NCI-H1694 treated with DMSO at 0.1 percent for 48 hours (cell line): ENCODE measurements at places on chromosomes 3 and 15.

DNA sequence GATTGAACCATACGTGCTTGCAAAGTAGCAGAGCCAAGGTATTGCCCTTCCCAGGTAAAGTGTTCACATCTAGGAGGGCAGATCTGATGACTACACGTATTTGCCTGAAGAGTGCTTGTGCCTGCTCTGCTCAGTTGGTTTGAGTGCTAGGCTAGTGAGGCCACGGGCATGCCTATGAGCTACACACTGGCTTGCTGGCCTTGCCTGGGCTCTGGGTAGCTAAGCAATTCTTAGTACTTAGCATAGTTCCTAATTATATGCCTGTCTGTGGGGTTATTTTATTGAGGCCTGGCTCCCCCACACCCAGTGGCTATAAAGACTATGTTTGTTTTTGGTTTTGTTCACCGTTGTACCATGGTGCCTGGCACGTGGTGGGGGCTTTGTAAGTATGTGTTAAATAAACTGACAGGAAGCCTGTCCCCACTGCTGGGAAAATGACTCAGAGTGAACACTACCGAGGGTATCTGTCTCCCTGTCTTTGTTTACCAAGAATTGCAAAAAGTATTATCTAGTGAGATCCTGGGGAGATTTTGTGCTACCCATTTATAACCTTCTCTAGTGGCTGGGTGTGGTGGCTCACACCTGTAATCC is 72.1 kb upstream of the ETV5 start:
- no peak for DNase-seq

GRCh38 chr3:24829629-24830229 is 335.1 kb upstream of the THRB start:
- DNase-seq, result no peak

DNA sequence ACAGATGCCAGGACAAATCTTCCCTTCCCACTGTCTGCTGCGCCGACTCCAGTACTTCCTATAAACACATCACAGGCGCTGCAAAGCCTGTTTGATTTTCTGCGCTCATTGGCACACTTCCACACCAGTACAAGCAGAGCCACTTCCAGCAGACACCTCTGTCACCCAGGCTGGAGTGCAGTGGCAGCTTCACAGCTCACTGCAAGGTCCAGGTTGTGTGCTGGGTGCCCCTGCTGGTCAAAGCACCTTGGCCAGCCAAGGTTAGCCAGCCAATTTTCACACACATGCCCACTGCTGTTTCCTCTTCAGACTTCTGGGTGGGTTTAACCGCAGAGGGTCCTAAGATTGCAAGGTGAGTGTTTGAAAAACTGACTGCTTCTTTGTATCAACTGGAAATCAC is 4.9 kb downstream of the CHDH start:
- DNase-seq, result no peak

- DNase-seq, result no peak
Observed at GRCh38 chr3:141235661-141236171, 4.1 kb downstream of the PXYLP1 start.

DNA sequence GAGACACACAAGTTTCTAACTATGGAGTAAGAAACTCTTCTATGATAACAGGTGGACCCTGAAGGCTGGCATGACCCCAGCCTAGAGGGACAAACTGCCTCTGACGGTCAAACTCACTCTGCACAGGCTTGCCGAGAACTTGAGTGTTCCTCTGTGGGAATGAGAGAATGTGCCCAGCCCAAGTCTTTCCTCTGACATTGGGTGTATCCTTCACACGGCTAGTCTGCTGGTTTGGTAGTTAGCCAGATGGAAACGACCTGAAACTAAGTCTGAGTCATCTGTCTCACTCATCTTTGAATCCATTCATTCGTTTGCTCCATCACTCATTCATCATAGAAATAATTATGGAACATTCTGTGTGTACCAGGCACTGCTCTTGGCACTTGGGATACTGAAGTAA is 198.4 kb downstream of the ATP10A start:
- DNase-seq, result no peak

GRCh38 chr3:181384970-181385369 is 326.8 kb upstream of the SOX2 start:
- no peak for DNase-seq

DNA sequence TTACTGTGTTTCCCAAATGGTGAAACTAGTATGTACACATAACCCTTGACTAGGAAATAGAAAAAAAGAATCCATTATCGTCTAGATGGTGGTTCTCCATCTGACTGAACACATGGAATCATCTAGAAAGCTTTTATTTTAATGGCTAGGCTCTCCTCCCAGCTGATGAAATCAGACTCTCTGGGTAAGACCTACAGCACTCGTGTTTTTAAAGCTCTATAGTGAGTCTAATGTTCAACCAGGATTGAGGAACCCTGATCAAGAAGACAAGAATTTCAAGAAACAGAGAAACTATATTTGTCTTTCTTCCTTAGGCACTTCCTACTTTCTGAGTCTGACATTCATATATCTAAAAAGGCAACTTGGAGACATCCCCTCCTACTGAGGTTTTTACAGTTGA is 118.8 kb downstream of the TMCO5A start:
- no peak for DNase-seq

- DNase-seq, result no peak
Observed at GRCh38 chr3:20683910-20684309, 497.9 kb upstream of the SGO1 start.

- no peak for DNase-seq
Observed at GRCh38 chr3:127589600-127590281, 792 bp downstream of the TPRA1 start.

- no peak for DNase-seq
Observed at GRCh38 chr15:89475661-89476060, 20.7 kb downstream of the RHCG start.

- no peak for DNase-seq
Observed at GRCh38 chr3:60630953-60631352, 620.3 kb downstream of the FHIT start.

GRCh38 chr15:81011593-81011992 is 10.9 kb downstream of the TLNRD1 start:
- DNase-seq, result no peak

GRCh38 chr15:39413558-39413957 is 167.3 kb upstream of the THBS1 start:
- DNase-seq, result no peak

GRCh38 chr3:33278163-33278562 is 921 bp downstream of the FBXL2 start:
- DNase-seq, result no peak

DNA sequence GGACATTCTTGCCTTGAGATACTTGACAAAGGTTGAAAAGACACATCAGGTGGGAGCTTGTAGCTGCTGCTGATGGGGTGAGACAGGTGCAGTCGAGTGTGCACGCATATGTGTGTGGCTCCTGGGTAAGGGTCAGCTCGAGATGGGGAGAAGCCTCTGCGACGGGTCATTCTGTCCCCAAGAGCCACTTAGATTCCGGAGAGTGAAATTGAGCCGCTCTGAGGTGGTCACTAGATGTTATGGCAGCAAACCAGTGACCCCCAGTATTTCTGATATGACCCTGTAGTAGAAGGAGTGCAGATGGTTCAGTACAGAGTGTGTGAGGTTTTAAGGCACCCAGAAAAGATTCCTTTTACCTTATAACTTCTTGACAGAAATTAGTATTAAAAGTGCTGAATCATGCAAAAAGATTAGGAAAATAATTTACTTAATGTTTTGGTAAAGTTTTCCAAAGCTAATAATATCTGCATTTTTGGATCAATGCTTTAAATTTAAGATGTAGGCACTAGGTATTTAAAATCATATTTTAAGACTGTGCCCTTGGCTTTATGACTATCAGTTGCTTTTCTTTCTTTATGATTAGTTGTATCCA is 241.9 kb upstream of the TOPAZ1 start:
- no peak for DNase-seq

DNA sequence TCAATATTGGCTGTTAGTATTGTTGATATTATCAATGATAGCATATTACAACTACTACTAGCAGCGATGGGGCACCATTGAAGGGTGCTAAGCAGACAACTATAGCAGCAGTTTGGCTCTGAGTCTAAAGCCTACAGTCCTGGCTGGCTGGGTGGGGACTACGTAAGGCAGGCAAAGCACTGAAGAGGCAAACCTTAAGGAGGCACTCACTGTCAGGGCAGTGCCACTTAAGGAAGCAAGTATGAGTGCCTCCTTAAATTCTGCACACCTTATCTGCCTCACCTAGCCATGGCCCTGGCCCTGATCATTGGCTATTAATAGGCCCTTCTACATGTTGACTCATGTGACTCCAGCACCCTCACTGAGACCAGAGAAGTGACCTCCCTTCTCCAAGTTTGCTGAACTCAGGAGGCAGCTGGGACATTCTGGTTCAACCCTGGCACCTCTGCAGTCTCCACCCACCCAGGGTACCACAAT is 20.6 kb downstream of the CDCP1 start:
- DNase-seq, result no peak

DNA sequence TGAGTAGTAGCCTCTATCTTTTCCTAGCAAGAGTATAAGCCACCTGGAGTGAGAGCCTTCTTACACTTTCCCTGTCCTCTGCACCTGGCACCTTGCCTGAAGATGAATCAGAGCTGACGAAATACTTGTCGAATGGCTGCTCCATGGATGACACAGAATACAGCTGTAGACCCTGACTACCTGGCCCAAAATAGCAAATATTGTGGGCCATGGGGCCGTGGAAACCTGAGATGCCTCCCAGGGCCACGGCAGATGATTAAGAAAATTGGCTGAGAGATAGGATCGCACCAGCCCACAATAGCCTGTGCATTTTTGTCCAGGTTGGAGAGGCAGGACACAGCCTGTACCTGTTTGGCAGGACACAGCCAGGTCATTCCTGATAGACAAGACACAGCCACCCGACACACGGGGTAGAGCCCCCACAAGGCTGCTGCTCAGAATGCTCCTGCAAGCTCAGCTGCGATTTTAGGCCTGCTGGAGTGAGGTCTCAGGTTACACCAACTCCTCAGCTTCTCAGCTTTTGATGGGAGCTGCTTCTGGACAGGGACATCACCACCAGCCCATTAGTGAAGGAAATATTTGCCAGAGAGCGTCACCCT is 22.9 kb upstream of the TPM1 start:
- no peak for DNase-seq

DNA sequence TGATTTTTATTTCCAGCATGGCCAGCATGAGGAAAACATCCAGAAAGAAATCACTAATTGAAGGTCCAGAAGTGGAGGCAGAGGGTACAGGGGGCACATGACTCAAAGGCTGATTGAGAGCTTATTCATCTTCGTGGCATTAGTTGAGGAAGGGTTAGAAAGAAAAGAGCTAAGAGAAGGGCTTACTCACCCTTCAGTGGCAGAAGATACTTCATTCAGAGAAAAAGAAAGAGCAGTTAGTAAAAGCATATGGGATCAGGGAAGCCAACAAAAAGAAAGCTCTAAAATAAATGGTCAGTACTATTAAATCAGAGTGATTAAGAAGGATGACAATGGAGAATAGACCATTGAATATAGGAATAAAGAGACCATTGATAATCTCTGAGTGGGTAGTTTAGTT is 25.2 kb downstream of the GAP43 start:
- no peak for DNase-seq

- DNase-seq, result no peak
Observed at GRCh38 chr15:88802250-88802990, 816 bp upstream of the ACAN start.

- no peak for DNase-seq
Observed at GRCh38 chr15:90419206-90419605, 31.2 kb downstream of the IQGAP1 start.

GRCh38 chr3:12170207-12170606 is 11.5 kb upstream of the TIMP4 start:
- DNase-seq, result no peak

DNA sequence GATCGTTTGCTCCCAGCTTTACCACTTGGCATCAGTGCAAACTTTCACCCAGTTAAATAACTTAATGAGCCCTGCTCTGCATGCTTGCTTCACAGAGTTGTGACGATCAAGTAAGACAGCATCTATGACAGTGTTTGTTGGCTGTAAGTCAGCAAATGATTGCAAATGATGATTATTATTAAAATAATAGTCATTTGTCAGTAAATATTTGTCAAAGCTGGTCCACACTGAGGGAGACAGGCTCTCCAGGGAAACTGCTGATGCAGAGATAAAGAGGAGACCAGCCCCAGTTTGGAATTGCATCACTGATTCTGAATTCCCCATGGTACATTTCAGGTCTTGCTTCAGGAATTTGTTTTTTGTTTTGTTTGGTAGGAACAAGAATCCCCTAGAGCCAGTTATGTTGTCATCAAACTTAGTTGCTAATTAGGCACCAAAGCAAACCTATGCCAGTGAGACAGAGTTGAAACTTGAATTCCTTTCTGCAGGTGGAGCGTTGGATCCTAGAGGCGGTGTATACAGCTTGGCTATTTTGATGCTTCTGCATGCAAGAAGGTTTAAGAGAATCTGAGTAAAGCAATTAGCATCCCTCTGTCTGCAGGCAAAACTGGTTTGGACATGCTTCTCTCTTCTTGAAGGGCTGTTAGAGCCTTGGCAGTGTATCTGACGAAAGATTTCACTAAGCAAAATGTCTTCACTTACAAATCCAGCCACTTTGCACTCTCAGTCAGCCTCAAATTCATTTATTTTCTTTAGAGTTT is 338.6 kb upstream of the TPRG1 start:
- no peak for DNase-seq

GRCh38 chr3:151200586-151200985 is 2.4 kb downstream of the GPR171 start:
- DNase-seq, result no peak

- no peak for DNase-seq
Observed at GRCh38 chr3:133301731-133302130, 98.1 kb upstream of the BFSP2 start.

DNA sequence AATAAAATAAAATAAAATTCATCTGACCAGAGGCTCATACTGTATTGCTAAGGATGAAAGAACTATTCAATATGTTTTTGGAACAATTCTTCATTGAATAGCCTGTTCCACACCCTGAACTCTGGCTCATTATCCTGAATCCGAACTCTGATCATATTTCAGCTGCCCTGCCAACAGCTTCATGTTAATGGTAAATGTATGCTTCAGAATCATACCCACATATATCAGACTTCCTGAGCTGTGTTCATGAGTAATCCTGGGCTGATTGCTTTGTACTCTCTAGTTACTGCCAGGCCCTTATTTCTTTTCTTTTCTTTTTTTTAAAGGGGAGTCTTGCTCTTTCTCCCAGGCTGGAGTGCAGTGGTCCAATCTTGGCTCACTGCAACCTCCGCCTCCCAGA is 11.8 kb downstream of the INO80 start:
- no peak for DNase-seq

- DNase-seq, result no peak
Observed at GRCh38 chr3:107643038-107643883, 120.5 kb downstream of the BBX start.

DNA sequence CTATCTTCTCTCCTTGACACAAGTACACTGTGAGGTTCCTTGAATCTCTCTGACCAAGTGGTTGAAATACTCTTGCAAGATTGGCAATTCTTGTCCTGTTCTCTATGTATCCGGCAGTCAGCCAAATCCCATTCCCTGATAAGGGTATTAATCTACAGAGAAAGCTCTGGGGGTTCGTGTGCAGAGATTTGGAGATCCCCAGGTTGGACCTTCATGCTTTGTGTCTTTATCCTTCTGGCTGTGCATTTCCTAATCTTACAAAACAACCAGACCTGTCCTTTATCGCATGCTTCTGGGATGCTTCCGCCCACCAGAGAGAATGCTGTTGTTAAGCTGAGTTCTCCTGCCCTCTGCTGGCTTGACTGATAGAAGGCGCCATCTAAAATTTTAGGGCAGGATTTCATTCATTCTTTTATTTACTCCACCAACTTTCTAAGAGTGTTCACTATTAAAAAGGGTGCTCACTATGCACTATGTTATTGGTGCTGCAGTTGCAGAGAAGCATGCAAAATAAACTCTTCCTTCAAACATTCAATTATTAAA is 8.6 kb upstream of the SST start:
- peak; percentile 26 for DNase-seq
